Hematopoietic multipotent progenitor cell treated with erythropoietin and hydrocortisone succinate and interleukin-3 and kit ligand, for 17 days (in vitro differentiated cells): ENCODE measurements at places on chromosomes 12 and 14.

GRCh38 chr12:6552140-6552551 is 3.7 kb downstream of the IFFO1 start:
- DNase-seq: no peak

DNA sequence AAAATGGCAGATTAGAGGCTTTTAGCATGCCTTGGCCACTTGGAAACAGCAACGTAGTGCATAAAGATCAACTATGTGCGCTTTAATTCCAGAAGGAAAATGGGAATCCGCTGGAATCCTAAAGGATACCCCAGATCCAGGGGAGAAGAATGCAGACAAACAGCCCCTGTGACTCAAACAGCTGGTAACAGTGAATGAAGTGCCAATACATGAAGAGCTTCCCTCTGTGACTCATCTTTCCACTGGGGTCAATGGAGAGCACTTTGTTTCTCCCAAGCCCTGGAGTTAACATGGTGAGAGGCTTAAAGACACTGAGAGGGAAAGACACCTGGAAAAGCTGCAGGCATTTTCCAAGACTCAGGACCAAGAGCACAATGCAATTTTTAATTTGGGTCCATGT is 263.1 kb downstream of the CEP128 start:
- no peak for DNase-seq

- DNase-seq: no peak
These were observed 131.1 kb upstream of the FBXO33 start for GRCh38 chr14:39563361-39563760.

DNA sequence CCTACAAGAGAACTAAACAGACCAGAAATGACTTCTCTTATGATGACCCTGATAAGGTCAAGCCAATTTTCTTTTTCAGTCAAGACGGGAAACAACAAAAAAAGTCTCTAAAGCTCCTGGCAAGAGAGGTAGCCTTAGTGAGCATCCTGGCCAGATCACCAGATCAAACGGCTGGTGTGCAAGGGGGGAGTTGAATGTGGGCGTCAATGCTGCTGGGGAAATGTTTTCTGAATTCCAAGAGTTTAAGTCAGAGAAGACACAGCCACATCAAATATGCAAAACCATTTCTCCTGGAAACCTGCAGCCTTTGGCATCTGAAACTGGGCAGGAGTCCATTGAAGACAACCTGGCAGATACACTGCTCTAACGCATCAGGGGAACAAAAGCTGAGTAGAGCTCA is 16.0 kb upstream of the SELPLG start:
- DNase-seq: no peak

DNA sequence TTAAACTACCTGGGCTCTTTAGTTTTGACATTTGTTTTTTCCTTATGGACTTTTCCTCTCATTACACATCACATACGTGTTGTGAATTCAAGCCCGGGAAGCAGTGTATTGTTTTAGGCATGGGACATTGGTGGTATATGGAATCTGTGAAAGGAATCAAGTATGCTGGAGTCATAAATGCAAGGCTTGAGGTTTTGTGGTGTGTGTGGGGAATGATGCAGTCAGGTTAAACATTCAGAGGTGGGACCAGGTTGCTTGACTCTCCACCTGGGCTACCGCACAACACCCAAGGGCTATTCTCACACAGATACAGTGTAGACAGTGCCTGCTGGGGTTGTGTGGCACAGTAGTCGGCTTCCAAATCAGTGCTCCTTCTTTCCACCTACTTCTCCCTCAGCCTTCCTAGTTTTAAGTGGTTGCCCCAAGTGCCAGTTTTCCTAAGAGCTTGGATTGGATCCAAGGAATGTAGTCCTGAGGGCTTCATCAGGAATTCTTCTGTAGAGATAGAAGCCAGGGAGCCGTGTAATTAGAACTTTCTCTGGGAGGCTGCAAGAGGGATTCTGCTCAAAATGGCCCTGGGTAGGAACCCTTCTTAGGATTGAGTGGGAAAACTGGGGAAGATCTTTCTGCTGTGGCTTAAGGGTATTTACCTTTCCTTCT is 243.7 kb downstream of the C12orf75 start:
- no peak for DNase-seq

- DNase-seq: no peak
These were observed 12.1 kb downstream of the SIRT4 start for GRCh38 chr12:120314220-120314619.

DNA sequence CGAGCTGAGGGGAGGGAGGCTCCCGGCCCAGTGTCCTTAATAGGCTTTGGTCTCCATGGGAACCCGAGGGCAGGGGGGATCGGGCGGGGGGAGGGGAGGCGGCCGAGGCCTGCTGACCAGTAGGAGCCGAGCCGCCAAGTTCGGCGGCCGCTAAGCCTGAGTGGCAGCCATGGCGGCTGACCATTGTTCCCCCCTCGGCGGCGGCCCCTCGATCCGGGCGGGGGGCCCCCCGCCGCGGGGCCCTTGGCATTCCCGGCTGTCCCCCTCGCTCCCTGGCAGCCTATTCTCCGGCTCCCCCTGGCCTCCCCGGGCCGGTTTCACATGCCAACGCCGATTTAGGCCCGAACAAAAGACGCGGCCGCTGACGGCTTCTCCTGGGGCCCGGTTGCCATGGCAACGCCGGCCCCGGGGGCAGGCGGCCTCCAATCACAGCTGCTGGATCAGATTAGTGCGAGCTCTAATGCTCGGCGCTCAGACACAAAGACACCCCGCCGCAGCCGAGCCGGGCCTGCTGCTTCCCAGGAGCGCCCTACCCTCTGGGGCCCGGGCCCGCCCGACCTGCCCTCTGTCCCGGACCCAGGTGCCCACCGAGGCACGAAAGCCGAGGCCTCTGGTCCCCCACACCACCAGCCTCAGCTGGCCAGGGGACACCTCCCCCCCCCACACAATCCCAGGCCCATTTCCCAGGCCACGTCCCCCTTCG is 7.3 kb downstream of the MSI1 start:
- DNase-seq: no peak

DNA sequence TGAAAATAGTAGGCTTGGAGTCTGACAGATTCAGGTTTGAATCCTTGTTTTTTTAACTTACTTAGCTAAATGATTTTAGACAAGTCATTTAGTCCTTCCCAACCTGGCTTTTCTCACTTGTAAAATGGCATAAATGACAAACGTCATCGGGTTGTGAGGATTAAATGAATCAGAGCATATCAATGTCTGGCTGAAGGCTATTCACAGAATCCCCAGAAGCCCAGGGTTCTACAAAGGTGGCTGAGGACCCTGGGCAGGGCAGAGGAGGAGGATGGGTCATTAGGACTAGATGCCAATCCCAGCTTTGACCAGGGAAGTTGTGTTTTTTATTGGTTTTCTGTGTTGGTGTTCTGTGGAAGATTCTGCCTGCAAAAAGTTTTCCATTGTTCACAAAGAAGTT is 7.6 kb upstream of the PTPRB start:
- no peak for DNase-seq
